Frontal cortex (tissue), 4 donors: ENCODE measurements at places on chromosomes 3 and 15. TPM values are rescaled to one million over a fixed set of nuclear protein-coding genes. Genes with fewer than 3 reads are reported as not detected.

DNA sequence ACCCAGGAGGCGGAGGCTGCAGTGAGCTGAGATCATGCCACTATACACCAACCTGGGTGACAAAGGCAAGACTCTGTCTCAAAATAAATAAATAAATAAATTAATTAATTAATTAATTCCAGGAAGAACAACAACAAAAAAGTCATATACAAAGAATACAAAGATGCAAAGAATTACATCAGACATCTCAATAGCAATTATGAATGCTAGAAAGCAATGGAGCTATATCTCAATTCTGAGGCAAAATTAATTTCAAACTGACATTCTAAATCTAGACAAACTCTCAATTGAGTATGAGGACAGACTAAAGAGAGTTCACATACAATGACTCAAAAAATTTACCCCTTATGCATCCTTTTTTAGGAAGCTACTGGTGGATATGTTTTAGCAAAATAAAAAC, 69.6 kb upstream of the CTNNB1 start:
- no peak for DNase-seq

DNA sequence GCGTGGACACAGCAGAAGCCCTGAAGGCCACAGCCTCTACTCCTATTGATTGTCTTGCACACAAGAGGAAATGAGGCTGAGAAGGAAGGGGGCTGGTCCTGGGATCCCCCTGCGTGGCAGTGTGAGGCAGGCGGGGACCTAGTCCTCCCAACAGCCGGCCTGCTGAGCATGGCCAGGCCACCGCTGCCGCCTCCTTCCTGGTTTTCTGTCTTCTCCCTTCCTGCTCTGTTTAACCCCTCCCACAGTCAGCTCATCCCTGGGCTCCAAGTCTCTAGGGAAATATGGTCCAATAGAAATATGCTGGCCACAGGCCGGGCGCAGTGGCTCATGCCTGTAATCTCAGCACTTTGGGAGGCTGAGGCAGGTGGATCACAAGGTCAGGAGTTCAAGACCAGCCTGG, 42.1 kb upstream of the HES1 start:
- no peak for DNase-seq

- DNase-seq: no peak
These were observed 417.8 kb upstream of the TPM1 start for GRCh38 chr15:62624547-62625378.

DNA sequence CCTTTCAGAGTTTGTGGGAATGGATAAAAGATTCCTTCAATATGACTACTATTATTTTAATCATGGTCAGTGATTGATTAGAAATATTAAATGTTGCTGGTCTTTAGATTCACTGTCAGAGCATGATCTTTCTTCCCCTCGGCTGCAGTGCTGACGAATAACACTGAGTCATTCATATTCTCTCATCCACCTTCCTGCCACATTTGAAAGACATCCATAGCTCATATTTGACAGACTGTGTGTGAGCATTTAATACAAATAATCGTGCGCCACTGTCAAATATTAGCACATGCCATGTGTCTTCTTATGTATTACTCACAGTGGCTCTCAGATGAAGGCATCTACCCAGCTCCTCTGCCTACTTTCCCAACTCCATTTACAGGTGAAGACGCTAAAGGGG, 476.5 kb upstream of the TPRG1 start:
- no peak for DNase-seq

DNA sequence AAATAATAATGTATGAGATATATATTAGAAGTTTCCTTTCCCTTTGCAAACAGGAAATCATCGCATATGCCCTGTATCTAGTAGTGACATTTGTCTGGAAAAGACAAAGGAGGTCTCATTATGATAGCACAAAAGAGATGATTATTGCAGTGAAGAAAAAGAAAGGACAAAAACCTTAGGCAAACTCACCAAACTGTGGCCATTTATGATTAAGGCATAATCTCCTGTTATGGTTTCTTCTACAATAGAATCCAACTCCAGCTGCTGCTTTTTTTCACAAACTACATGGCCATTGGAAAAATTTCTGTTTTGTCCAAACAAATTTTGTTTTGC, 218.2 kb downstream of the ATP8B4 start:
- no peak for DNase-seq

- no peak for DNase-seq
These were observed 199.7 kb upstream of the LRTM1 start for GRCh38 chr3:55127565-55127964.

DNA sequence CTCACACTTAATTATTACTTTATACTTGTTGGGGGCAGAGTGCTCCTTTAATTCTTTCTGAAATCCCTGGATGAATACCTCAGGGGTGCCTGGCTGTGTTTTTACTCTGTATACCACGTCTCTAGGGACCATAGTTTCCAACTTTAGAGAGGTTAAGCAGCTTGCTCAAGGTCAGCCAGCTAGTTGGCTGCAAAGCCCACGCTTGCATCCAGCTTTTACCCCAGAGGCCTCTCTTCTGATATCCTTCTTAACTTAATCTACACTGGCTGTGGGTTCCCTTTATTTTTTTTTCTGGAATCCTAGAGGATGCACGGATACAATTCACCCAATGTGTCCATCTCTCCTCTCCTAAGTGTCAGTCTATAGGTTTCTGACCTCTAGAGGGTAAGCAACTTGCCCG, 1.4 kb downstream of the PDZRN3 start:
- no peak for DNase-seq

- no peak for DNase-seq
These were observed 97.6 kb downstream of the MEX3B start for GRCh38 chr15:81948222-81948621.

DNA sequence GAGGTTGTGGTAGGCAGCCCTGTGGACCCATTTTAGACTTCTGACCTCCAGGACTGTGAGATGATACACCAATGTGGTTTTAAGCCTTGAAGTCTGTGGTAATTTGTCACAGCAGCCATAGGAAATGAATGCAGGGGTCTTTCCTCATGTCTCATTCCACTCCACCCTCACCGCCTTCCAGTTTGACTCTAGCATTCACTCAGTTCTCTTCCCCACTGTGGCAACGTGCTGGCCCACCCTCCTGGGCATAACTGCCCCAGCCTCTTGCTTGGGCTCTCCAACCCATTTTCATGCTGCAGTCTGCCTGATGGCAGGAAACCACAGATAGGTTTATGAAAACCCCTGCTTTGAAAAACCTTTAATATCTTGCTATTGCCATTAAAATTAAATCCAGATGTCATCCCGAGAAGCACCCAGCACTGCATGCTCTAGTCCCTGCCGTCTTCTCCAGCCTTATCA, 7.3 kb upstream of the TRNT1 start:
- DNase-seq: no peak

DNA sequence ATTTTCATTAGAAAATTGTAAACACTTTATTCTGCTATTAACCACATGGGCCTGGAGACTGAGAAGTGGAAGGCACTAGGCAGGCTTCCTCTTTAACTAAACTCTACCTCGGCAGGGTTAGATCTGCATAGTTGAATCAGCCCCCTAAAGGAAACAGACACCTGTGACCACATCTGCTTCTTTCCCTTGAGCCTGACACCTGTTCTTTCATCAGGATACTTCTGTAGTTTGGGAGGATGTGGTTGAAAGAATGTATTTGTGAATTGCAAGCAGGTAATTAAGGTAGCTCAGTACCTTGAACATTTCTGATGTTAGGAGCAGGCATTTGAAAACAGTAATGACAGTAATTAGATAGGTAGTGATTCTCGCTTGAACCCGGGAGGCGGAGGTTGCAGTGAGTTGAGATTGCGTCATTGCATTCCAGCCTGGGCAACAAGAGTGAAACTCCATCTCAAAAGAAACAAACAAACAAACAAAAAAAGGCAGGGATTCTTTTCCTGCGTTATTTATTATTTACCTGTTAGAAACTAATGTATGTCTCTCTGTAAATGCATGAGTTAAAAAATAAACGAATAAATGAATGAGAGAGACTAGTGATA, 468.5 kb downstream of the NLGN1 start:
- no peak for DNase-seq

DNA sequence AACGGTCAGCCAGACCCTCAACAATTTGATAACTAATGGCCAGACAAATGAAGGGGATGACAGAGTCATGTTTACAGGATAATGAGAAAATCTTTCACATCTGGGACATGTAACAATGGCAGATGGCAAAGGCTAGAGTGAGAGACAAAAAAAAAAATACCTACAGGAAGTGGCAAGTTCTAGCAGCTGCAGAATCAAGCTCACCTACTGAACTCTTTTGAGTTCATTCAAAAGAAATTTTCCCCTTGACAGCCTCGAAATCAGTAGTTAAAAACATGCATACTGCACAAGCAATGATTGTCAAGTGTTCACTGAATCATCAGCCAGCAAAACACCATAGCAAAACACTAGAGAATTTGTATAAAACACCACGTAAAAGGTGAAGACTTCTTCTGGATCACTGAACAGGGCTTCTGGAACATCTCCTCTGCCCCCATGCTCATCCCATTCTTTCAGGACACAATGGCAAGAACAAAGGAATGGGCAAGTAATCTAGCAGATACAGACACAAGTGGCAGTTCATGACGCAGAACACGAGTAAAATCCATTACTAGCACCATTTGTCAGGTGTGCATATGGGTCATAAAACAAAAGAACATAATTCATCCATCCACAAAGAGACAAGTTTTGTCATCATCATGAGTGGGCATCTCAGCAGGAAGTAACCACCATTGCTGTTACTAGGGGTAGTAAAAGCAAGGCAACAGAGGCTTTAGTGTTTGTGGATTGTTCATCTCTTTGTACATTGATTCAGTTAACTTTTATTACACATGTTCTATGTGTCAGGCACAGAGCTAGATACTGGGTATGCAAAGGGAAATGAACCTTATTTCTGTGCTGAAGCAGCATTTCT, 13.8 kb upstream of the KCNMB2 start:
- no peak for DNase-seq

- no peak for DNase-seq
These were observed 76.9 kb upstream of the ST8SIA2 start for GRCh38 chr15:92316586-92317295.

ISG20 gene
- not detected for total RNA-seq

OR5H2 gene
- total RNA-seq: not detected

SERPINI1 gene
- total RNA-seq: 85.6 TPM

FBXW12 gene
- 1.6 TPM for total RNA-seq

TMEM212 gene
- total RNA-seq: not detected

SERINC4 gene
- 0.41 TPM for total RNA-seq

PLA2G4F gene
- total RNA-seq: not detected

SLC30A4 gene
- 38.7 TPM for total RNA-seq
